ENCODE measurements at places on chromosomes 6 and 20.
A peak's percentile ranks its signal among the peaks of the same experiment; 100 is the strongest.

- no peak for DNase-seq
These were observed 48.7 kb upstream of the CITED2 start for GRCh38 chr6:139423037-139423703.

DNA sequence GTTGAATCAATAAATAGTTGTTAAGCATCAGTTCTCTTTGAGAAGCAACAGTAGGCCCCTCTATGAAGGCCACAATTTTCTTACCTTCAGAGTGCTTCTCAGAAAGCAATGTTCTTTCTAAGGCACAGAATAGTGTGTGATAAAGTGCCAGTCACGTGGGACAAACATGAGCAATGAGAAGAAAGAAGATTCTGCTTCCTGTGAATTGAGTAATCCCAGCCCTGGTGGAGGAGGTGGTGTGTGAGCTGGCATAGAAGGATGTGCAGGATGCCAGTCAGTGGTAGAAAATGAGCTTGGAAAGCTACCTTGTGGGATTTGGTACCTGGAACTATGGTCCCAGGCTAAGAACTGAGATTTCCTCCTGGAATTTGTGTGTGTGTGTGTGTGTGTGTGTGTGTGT lies 21.7 kb downstream of the KIZ start:
- DNase-seq: no peak

DNA sequence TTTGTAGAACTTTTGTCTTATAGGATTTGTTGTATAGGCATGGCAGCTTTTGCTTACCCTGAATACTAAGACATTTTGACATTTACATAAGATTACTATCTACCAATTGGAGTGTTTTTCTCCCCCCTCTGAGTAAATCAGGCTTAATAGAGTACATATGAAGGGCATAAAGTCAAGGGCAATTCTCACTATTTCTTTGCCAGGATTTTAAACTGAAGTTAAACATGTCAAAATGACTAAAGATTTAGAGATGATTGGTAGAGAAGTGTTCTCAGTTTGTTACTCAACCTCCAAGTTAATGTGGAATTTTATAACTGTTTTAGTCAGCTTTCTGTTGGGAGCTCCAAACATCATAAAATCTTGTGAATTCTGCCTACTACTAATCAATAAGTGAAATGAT lies 157.8 kb downstream of the CDKAL1 start:
- no peak for DNase-seq

DNA sequence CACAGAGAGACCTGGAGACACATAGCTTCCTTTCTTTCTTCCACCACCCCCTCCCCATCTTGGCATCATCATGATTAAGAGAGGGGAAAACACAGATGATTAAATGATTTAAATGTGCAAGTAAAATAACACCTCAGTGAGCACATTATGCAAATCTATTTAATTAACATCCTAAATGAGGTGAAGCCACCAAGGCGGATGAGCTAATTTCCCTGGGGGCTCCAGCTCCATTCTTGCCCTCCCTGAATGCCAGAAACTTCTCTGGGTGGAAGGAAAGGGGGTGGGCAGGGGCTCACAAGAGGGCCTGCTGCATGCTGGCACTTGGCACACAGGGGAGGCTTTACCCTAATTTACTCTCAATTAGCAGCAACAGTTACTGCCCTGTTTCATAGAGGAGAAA lies 32.5 kb upstream of the TGM2 start:
- DNase-seq: no peak

- no peak for DNase-seq
These were observed 213.3 kb upstream of the THEMIS start for GRCh38 chr6:128114164-128114563.

GRCh38 chr6:163688739-163689362 lies 274.3 kb downstream of the QKI start:
- no peak for DNase-seq

DNA sequence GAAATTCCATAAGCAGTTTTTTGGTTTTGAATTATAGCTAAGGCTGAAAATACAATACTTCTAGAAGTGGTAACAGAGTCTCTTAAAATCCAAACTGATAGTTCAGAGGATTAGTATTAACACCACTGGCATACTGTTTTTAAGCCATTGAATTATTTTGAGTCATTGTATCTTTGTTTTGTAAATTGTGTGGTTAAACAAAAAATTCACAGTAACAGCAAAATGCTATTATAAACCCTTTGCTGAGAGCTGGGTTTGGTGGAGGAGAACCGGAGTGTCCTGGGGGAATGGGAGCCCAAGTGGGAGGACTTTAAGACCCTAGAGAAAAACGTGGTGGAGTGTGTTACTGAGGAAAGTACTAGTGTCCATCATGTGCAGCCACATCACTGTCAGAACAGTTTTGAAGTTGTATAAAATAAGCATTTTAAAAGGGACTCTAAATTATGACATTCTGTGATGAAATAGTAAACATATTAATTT lies 125.1 kb downstream of the LRRC1 start:
- DNase-seq: no peak

- DNase-seq: no peak
These were observed 43.6 kb downstream of the NHLRC1 start for GRCh38 chr6:18078866-18079265.

- no peak for DNase-seq
These were observed 46.4 kb upstream of the PMEPA1 start for GRCh38 chr20:57756213-57756612.

DNA sequence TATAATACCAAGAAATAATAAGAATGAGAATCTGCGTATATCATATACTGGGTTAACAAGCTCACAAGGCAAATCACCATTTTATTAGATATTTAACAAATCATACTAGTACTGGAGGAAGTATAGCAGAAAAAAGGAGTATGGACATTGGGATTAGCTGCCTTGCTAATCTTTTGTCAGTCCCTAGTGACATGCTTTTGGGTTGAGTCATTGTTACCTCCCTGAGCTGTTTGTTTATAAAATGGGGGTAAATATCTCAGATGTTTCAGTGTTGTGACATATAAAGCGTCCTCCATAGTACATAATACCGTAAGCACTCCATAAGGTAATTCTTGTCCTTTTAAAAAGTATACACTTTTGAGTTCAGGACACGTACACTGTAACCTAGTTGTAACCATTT lies 107.0 kb downstream of the ESR1 start:
- DNase-seq: no peak

DNA sequence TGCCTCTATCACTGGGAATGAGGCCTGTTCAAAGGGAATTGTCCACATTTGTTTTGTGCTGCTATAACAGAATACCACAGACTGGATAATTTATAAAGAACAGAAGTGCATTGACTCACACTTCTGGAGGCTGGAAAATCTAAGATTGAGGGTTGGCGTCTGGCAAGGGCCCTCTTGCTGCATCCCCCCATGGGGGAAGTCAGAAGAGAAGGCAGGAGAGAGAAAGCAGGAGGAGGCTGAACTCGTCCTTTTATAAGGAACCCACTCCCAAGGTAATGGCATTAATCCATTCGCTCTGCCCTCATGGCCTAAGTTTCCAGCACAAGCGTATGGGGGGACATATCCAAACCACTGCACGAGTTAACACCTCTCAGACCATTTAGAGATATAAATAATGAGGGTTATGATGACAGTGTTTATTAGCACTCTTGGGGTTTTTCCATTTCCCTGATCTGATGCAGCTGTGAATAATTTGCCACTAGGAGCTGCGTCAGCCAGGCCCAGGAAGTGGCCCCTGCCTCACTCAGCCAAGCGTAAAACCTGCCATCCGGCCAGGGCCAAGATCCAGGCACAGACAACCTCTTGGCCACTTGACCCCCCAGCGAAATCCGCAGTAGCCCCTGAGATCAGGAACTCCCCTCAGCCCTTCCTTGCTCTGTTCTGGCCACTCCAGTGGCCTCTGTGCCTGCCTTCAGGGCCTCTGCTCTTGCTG lies 14.2 kb upstream of the SLCO4A1 start:
- DNase-seq: no peak

DNA sequence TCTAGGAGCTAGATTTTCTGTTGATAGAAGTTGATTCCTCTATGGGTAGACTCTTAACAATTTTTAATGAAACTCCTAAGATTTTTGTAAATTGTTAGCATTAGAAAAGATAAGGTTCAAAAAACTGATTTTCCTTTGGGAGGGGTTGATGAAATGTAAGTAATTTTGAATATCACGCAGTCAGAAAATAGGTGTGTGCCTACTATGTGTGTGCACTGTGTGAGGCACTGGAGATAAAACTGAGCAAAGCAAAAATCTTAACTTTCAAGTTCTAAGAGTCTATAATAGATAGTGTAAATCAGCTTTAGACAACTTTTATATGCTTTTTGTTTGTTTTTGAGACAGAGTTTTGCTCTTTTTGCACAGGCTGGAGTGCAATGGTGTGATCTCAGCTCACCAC lies 53.3 kb downstream of the FAM217A start:
- DNase-seq: no peak

DNA sequence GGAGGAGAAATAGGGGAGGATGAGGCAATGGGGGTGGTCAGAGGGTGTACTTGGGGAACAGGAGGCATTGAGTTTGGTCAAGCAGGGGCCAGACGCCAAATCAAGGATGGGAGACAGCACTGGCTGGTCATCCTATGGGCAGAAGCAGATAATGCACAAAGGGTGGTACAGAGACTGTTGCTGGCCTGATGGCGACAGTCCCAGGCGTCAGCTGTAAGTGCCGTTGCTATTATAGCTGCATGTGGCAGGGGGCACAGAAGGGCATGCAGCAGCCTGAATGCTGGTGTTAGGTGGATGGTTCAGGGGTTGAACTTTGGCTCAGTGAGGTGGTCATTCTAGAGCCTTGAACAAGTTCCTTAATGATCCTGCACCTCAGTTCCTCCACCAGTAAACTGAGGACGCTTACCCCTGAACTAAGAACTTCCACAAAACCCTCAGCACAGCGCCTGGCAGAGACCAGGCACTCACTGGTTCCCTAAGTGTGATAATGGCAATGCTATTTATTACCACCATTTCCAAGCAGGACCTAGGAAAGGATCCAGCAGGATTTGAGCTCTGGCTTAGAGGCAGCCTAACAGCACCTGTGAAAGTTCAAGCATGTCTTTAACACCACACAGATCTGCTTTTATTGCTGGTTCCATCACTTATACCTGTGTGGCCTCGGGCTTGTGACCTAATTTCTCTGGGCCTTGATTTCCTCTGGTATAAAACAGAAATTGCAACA lies 162.7 kb downstream of the INSM1 start:
- no peak for DNase-seq

- peak; percentile 21 for DNase-seq
These were observed 66.7 kb upstream of the TIAM2 start for GRCh38 chr6:154928325-154928922.

DNA sequence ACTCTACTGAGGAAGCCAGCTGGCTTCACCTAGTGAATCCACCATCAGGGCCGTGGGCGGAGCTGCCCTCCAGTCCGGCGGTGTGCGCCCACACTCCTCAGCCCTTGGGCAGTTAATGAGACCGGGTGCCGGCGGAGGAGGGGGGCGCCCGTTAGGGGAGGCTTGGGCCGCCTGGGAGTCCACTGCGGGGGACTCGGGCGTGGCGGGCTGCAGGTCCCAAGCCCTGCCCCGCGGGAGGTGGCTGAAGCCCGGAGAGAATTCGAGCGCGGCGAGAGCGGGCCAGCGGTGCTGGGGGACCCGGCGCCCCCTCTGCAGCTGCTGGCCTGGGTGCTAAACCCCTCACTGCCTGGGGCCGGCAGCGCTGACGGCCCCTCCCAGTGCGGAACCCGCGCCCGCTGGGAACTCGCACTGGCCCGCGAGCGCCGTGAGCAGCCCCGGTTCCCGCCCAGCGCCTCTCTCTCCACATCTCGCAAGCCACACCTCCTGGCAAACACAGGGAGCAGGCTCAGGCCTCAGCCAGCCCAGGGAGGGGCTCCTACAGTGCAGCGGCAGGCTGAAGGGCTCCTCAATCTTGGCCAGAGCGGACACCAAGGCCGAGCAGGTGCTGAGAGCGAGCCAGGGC lies 38.4 kb upstream of the GCNT2 start:
- DNase-seq: no peak

DNA sequence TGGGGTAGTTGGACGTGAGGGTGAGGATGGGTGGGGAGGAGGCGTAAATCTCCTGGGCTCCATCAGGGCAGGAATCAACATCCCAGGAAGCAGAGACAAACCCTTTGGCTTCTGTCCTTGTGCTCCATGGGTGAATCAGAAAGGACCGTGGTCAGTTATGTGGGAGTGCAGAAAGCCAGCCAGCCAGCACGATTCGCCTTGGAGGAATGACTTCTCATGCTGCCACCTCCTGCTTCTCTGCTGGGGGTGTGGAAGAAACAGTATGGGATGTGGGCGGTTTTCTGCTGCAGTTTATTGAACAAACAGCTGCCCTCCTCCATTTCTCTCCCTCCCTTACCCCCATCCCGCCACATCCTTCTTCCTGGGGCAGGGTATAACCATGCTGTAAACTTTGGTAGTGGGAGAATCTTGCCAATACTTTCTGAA lies 214.5 kb downstream of the SOX4 start:
- no peak for DNase-seq
